ENCODE measurements at places on chromosomes 2 and 18.

GRCh38 chr2:128451084-128452023 is 132.7 kb upstream of the HS6ST1 start:
- no peak for DNase-seq
- no peaks in the 10 kb centered on the region for H3K36me3 ChIP-seq
- no peak overlapping the region for H3K27ac ChIP-seq
- H3K4me1 ChIP-seq, result no peaks in the 10 kb centered on the region

GRCh38 chr18:7568426-7568825 is 1.3 kb downstream of the PTPRM start:
- H3K4me1 ChIP-seq, result peaks cover 15% of the 10 kb centered on the region
- H3K4me3 ChIP-seq, result peak overlapping the region; percentile 81
- H3K27ac ChIP-seq, result peak overlapping the region; percentile 94
- H3K27me3 ChIP-seq, result peaks cover 39% of the 10 kb centered on the region

DNA sequence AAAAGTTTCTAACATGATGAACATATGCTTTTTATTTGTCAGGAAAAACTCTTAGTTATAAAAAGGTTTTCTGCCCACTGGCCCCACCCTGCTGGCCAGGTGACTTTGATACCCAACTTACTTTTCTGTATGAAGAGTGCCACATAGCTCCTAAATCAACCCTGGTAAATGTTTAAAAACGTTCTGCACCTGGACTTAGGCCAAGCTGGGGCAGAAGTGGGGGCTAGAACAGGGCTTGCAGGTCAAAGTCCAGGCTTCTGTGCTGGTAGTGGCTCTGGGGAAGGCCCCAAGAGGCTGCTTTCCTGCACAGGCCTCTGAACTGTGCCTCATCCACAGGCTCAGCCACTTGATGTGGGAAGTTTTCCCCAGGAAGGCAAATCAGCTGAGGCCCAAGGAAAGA is 171.7 kb downstream of the ANKRD30B start:
- H3K4me1 ChIP-seq, result no peaks in the 10 kb centered on the region
- no peak for DNase-seq
- no peaks in the 10 kb centered on the region for H3K27me3 ChIP-seq

GRCh38 chr18:32915516-32915915 is 142.7 kb upstream of the KLHL14 start:
- H3K4me1 ChIP-seq, result no peaks in the 10 kb centered on the region
- H3K27me3 ChIP-seq, result no peaks in the 10 kb centered on the region
- H3K36me3 ChIP-seq, result no peaks in the 10 kb centered on the region
- DNase-seq, result no peak
- H3K27ac ChIP-seq, result no peak overlapping the region
- no peak overlapping the region for H3K4me3 ChIP-seq

DNA sequence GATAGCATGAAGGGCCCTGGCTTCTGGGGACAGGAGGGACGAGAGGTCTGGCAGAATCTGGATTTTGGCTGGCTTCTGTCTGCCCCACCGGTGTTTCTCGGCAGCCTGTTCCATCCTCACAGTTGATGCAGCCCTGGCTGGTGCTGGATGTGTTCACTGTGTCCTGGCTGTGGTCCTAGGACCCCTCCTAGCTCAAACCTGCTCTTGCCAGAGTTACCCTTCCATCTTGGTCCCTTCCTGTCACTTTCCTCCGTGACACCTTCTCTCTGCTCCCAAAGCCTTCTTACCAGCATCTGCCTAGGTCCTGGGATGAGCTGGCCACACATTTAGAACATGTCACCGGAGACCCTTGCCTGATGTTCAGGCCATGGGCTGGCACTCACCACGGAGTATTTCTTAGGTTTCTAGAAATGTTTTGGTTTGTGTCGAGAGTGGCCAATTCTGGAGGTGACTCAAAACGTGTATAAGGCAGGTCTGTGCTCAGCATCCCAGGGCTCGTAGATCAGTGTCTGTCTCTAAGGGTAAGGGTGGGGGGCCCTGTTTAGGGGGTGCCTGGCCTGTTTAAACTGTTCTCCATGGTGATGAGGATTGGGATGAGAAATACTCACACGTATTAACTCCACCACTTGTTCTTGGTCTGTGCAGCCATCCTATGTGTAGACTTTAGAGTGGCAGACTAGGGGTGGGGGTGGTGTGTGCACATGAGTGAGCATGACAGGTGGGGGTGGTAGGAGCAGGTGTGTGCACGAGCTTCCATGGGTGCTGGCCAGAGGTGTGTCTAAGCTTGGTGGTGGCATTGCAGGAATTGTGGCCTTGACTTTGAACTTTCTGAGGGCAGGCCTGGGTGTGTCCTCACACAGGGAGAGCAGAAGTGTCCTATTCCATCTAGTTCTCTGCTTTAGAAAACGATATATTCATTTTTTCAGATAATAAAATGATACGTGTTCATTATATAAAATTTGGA is 162.7 kb downstream of the DYSF start:
- peaks cover 12% of the 10 kb centered on the region for H3K4me1 ChIP-seq
- H3K27me3 ChIP-seq, result no peaks in the 10 kb centered on the region
- H3K27ac ChIP-seq, result peak overlapping the region; percentile 55
- no peak overlapping the region for H3K4me3 ChIP-seq

GRCh38 chr18:68734308-68734707 is 19.4 kb upstream of the TMX3 start:
- no peak for DNase-seq
- no peaks in the 10 kb centered on the region for H3K4me1 ChIP-seq
- no peaks in the 10 kb centered on the region for H3K27me3 ChIP-seq
- no peak overlapping the region for H3K27ac ChIP-seq
- H3K36me3 ChIP-seq, result no peaks in the 10 kb centered on the region

DNA sequence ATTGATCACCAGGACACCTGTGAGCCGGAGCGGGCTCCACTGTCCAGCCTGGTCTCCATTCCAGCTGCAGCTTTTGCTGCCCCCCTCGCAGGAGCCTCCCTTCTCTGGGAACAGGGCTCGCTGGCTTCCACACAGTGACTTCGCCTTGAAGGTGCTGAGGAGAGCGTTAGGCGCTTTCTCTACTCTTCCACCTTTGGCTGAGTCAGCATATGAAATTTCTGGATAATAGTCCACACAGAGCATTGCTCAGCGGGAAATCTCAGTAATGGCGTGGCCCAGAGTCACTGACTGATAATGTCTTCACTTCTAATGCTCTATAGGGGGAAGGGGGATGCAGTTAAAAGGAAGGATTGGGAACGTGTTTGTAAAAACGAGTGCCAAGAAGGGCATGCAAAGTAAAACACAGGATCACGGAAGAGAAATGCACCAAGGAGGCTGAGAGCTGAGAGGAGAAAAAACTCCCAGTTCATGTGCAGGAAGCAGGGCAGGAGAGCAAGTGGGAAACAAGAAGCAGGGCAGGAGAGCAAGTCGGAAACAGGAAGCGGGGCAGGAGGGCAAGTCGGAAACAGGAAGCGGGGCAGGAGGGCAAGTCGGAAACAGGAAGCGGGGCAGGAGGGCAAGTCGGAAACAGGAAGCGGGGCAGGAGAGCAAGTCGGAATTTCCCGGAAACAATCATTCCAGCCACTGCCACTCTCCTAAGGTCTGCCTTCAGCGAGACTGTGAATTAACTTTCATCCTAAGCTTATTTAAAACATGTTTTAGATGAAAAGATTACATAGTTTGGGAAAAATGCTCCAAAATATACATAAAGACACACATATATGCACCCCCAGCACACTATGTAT is 77.7 kb downstream of the MYT1L start:
- H3K4me3 ChIP-seq, result no peak overlapping the region
- H3K36me3 ChIP-seq, result no peaks in the 10 kb centered on the region
- no peaks in the 10 kb centered on the region for H3K4me1 ChIP-seq

- DNase-seq, result no peak
- H3K36me3 ChIP-seq, result no peaks in the 10 kb centered on the region
- H3K27ac ChIP-seq, result no peak overlapping the region
Measured at GRCh38 chr2:193276988-193277387, 1082.3 kb upstream of the TMEFF2 start.

DNA sequence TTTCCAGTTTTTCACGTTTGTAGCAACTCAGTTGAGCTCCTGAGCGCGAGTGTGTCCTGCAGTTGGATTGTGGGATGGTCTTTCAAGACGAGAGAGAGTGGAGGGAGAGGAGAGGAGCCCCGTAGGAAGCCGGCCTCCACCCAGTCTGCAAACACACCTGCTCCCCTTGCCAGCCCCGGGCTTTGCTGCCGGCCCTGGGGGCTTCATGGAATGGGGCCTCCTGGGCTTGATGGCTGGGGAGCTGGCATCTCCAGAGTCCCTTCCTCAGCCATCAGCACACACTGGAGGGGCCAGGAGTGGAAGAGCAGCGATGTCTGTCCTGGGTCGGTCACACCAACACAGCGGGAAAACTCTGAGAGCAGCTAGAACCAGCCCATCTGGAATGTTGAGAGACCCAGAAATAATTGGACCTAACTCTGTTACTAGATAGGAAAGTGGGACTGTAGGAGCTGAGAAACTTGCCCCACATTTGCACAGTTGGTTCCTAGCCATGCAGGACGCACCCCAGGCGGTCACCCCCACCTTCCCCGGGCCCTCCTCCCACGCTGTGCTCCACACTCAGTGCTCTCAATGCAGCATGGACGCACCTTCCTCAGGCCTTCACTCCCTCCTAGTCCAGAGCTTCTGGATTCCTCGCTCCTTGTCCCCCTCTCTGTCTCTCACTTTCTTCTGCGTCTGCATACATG is 69.6 kb downstream of the PTGR3 start:
- no peak for DNase-seq
- no peak overlapping the region for H3K27ac ChIP-seq
- H3K4me1 ChIP-seq, result no peaks in the 10 kb centered on the region
- no peaks in the 10 kb centered on the region for H3K36me3 ChIP-seq
- H3K4me3 ChIP-seq, result no peak overlapping the region
- H3K27me3 ChIP-seq, result no peaks in the 10 kb centered on the region

GRCh38 chr2:44075541-44075940 is 79.8 kb upstream of the LRPPRC start:
- H3K4me1 ChIP-seq, result no peaks in the 10 kb centered on the region
- no peak overlapping the region for H3K4me3 ChIP-seq
- DNase-seq, result no peak
- no peak overlapping the region for H3K27ac ChIP-seq
- H3K27me3 ChIP-seq, result no peaks in the 10 kb centered on the region

- H3K4me3 ChIP-seq, result no peak overlapping the region
- DNase-seq, result no peak
- no peak overlapping the region for H3K27ac ChIP-seq
- H3K36me3 ChIP-seq, result no peaks in the 10 kb centered on the region
- no peaks in the 10 kb centered on the region for H3K4me1 ChIP-seq
Measured at GRCh38 chr18:64713284-64713683, 564.4 kb upstream of the LINC00305 start.

DNA sequence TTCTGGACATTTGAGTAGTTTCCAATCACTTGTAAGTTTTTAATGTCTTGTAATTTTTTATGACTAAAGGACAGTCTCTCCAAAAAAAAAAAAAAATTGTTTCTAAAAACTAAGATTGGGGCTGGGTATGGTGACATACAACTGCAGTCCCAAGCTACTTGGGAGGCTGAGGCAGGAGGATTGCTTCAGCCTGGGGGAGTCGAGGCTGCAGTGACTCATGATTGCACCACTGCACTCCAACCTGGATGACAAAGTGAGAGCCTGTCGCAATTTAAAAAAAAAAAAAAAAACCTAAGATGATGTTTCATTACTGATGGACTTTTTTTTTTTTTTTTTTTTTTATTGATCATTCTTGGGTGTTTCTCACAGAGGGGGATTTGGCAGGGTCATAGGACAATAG is 34.4 kb upstream of the PKDCC start:
- DNase-seq, result no peak
- no peak overlapping the region for H3K4me3 ChIP-seq
- no peaks in the 10 kb centered on the region for H3K4me1 ChIP-seq

DNA sequence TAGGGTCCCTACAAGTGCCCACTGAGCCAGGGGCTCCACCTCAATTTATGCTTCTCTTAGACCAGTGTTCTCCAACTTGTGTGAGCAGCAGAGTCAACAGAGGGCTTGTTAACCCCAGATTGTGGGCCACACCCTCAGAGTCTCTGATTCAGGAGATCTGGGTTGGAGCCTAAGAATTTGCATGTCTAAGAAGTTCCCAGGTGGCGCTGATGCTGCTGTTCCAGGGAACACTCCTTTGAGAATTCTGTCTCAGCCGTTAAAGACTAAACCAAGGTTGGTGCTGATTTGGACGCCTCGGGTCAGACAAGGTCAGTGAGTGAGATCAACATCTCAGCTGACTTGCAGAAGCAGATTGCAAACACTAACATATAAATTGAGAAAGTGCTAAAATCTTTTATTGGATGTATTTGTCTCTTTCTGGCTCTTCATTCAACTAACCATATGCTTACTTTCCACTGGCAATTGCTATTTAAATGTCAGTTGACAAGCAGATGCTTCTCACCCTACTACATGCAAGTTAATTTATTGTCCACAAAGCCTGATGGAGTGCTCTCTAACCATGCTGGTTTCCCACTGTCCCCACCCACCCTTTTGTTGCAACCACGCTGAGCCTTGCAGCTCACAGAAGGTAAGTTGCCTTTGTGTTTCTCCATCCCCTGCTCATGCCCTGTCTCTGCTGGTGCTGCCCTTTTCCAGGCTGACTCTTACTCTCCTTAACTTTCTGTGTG is 31.5 kb downstream of the LYPD1 start:
- H3K4me3 ChIP-seq, result no peak overlapping the region
- DNase-seq, result no peak
- no peaks in the 10 kb centered on the region for H3K4me1 ChIP-seq
- H3K27ac ChIP-seq, result no peak overlapping the region
- no peaks in the 10 kb centered on the region for H3K27me3 ChIP-seq

GRCh38 chr2:174591740-174592139 is 5.9 kb downstream of the WIPF1 start:
- no peaks in the 10 kb centered on the region for H3K36me3 ChIP-seq
- H3K27me3 ChIP-seq, result no peaks in the 10 kb centered on the region
- H3K4me3 ChIP-seq, result no peak overlapping the region
- DNase-seq, result no peak
- peaks cover 6% of the 10 kb centered on the region for H3K4me1 ChIP-seq

- H3K4me1 ChIP-seq, result no peaks in the 10 kb centered on the region
- H3K27ac ChIP-seq, result no peak overlapping the region
- H3K36me3 ChIP-seq, result no peaks in the 10 kb centered on the region
- H3K4me3 ChIP-seq, result no peak overlapping the region
- no peaks in the 10 kb centered on the region for H3K27me3 ChIP-seq
Measured at GRCh38 chr2:35989040-35989439, 366.5 kb upstream of the CRIM1 start.

DNA sequence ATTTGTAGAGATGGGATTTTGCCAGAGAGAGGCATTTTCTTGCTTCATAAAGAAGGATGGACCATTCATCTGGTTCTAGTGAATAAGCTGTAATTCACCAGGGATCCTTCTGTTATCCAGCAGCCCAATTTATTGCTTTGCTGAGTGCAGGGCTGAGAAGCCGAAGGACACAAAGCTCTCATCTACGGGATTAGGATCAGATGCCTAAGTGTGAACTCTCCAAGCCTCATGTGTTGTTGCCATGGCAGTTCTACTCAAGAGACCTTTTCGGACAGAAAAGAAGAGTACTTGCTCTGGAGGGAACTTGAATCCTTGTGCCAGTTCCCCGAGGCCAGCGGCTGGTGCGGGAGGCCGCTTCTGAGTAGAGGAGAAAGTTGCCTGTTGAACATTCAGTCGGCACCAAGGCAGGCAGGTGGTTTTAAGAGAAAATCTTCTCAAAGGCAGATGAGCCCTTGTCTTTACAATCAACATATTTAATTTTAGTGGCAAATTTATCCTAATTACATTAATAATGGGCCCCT is 38.4 kb upstream of the MBP start:
- no peaks in the 10 kb centered on the region for H3K4me1 ChIP-seq
- no peaks in the 10 kb centered on the region for H3K27me3 ChIP-seq
- H3K36me3 ChIP-seq, result no peaks in the 10 kb centered on the region
- H3K27ac ChIP-seq, result no peak overlapping the region

GRCh38 chr2:58925676-58926081 is 684.6 kb upstream of the FANCL start:
- no peaks in the 10 kb centered on the region for H3K4me1 ChIP-seq
- no peak overlapping the region for H3K27ac ChIP-seq
- DNase-seq, result no peak
- H3K27me3 ChIP-seq, result no peaks in the 10 kb centered on the region
- no peaks in the 10 kb centered on the region for H3K36me3 ChIP-seq

Data from left lung (tissue), 14 donors.